ENCODE measurements at places on chromosomes 16 and 17. TPM values are rescaled to one million over a fixed set of nuclear protein-coding genes. Genes with fewer than 3 reads are reported as not detected.

The USP36 gene
- total RNA-seq = 25.3 TPM

The NPIPA7 gene
- total RNA-seq = 4.4 TPM

The ST6GALNAC2 gene
- total RNA-seq = 0.33 TPM

The GPR179 gene
- total RNA-seq = not detected

The CFAP97D1 gene
- total RNA-seq = not detected

The RNF222 gene
- not detected for total RNA-seq

The TBC1D3K gene
- not detected for total RNA-seq

The CHST4 gene
- not detected for total RNA-seq

The ARMC5 gene
- total RNA-seq = 11.8 TPM

The NKD1 gene
- total RNA-seq = under 0.01 TPM

The FMNL1 gene
- total RNA-seq = 11.4 TPM

The SBK1 gene
- total RNA-seq = 3.9 TPM

The C16orf90 gene
- total RNA-seq = not detected

The CES1 gene
- 0.16 TPM for total RNA-seq

The EMP2 gene
- total RNA-seq = 8.5 TPM

The SMARCD2 gene
- 89.1 TPM for total RNA-seq

The GCGR gene
- not detected for total RNA-seq

The TXNDC17 gene
- 124 TPM for total RNA-seq

The PRR35 gene
- total RNA-seq = not detected

The KRTAP4-5 gene
- not detected for total RNA-seq

The FBRS gene
- 26.9 TPM for total RNA-seq

The CCL16 gene
- total RNA-seq = not detected

The MEAK7 gene
- 28.7 TPM for total RNA-seq

The KRT33B gene
- total RNA-seq = not detected

The METRNL gene
- total RNA-seq = 78.3 TPM

The RDM1 gene
- 0.25 TPM for total RNA-seq

The MEIOB gene
- total RNA-seq = 3.8 TPM

The NXPH3 gene
- total RNA-seq = not detected

The SOST gene
- total RNA-seq = not detected
